ENCODE measurements at places on chromosomes 7 and 10. TPM values are rescaled to one million over a fixed set of nuclear protein-coding genes. Genes with fewer than 3 reads are reported as not detected.
A peak's percentile ranks its signal among the peaks of the same experiment; 100 is the strongest.

GRCh38 chr7:151251689-151252560 is 3.4 kb upstream of the SMARCD3 start:
- H3K4me3 ChIP-seq: no peak overlapping the region
- peaks cover 30% of the 10 kb centered on the region for H3K4me1 ChIP-seq
- no peaks in the 10 kb centered on the region for H3K36me3 ChIP-seq
- H3K27ac ChIP-seq: no peak overlapping the region
- no peak for DNase-seq

DNA sequence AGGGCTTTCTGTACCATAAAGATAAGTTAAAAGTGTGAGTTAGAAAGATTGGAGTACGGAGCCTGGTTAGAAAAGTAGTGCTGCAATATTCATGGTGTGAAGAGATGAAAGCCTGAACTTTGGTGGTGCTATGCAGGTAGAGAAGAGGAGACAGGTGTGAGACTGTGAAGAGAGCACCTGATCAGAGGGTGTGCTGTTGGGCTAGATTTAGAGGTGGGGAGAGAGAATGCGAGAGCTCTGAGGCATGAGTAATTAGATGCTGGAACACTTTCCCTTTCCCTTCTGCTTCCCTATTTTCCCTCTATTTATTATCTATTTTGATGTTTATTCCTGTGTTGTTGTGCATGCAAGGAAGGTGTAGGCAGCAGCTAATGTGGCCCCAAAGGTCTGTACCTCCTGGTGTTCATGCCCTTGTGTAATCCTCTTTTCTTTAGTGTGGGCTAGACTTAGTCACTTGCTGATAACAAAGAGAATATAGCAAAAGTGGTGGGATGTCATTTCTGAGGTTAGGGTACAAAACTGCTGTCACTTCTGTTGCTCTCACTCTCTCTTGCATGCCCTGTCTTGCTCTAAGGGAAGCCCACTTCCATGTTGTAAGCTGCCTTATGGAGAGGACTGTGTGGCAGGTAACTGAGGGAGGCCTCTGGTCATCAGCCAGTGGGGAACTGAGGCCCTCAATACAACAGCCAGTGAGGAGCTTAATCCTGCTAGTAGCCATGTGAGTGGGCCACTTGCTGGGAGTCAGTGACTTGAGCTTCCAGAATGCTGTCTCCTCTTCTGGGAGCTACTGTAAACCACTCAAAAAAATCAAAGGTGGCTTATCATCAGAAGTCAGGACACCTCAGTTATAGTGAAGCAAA is 2.6 kb upstream of the ATXN7L1 start:
- no peaks in the 10 kb centered on the region for H3K36me3 ChIP-seq
- H3K4me3 ChIP-seq: no peak overlapping the region

- H3K4me3 ChIP-seq: no peak overlapping the region
- H3K27me3 ChIP-seq: no peaks in the 10 kb centered on the region
- H3K4me1 ChIP-seq: peaks cover 13% of the 10 kb centered on the region
- DNase-seq: no peak
- no peak overlapping the region for H3K27ac ChIP-seq
- H3K36me3 ChIP-seq: no peaks in the 10 kb centered on the region
These were observed 83.5 kb downstream of the ZMYND11 start for GRCh38 chr10:218798-219197.

DNA sequence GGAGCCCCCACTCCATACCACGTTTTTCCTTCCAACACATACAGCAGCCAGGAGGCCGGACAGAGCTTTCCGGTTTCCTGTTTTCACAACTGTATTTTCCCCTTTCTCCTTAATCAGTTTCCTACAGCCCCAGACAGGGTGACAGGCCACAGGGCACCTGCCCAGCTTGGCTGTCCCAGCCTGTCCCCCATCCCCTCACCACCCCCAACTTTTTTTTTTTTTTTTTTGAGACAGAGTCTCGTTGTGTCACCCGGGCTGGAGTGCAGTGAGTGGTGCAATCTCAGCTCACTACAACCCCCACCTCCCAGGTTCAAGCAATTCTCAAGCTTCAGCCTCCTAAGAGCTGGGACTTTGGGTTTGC is 10.3 kb upstream of the HSPB1 start:
- H3K36me3 ChIP-seq: no peaks in the 10 kb centered on the region
- DNase-seq: no peak
- peaks cover 7% of the 10 kb centered on the region for H3K4me1 ChIP-seq
- no peaks in the 10 kb centered on the region for H3K27me3 ChIP-seq
- no peak overlapping the region for H3K4me3 ChIP-seq

Gene SLC13A4
- not detected for total RNA-seq

- no peak overlapping the region for H3K27ac ChIP-seq
- H3K4me1 ChIP-seq: peaks cover 18% of the 10 kb centered on the region
- H3K4me3 ChIP-seq: no peak overlapping the region
- no peaks in the 10 kb centered on the region for H3K27me3 ChIP-seq
These were observed 130.0 kb downstream of the PLXNA4 start for GRCh38 chr7:132446260-132446659.

GRCh38 chr10:28533186-28533564 is 257 bp downstream of the WAC start:
- H3K36me3 ChIP-seq: peaks cover 24% of the 10 kb centered on the region
- no peak for DNase-seq
- peak overlapping the region; percentile 82 for H3K4me3 ChIP-seq
- no peaks in the 10 kb centered on the region for H3K27me3 ChIP-seq

Gene EPHB6
- 48.4 TPM for total RNA-seq

- no peaks in the 10 kb centered on the region for H3K36me3 ChIP-seq
- no peak for DNase-seq
- no peak overlapping the region for H3K4me3 ChIP-seq
- H3K27ac ChIP-seq: no peak overlapping the region
- no peaks in the 10 kb centered on the region for H3K4me1 ChIP-seq
- no peaks in the 10 kb centered on the region for H3K27me3 ChIP-seq
These were observed 83.0 kb upstream of the SEC61G start for GRCh38 chr7:54841772-54842697.

Gene GJD4
- 0.20 TPM for total RNA-seq

DNA sequence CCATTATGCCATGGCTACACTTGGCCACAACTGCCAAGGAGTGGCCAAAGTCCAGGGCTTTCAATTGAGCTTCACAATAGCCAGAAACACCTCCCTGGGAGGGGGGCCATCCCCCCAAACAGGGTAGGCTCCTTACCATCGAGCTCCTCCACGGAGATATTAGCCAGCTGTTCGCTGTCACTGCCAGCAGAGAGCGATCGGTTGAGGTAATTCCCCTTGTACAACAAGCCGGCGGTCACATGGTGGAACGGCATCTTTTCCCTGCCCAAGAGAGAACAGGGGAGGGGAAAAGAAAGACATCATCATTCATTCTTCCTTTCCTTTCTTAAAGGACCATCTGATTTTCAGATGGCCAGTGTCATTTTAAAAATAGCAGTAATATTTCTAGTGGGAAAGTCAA is 133.6 kb downstream of the CALN1 start:
- no peaks in the 10 kb centered on the region for H3K27me3 ChIP-seq
- no peaks in the 10 kb centered on the region for H3K36me3 ChIP-seq
- no peak for DNase-seq
- no peak overlapping the region for H3K4me3 ChIP-seq
- H3K4me1 ChIP-seq: no peaks in the 10 kb centered on the region

GRCh38 chr7:143361552-143362130 is 872 bp downstream of the FAM131B start:
- H3K4me3 ChIP-seq: no peak overlapping the region
- DNase-seq: no peak
- H3K36me3 ChIP-seq: no peaks in the 10 kb centered on the region
- peaks cover 8% of the 10 kb centered on the region for H3K4me1 ChIP-seq

Gene SLC29A3
- 9.1 TPM for total RNA-seq

DNA sequence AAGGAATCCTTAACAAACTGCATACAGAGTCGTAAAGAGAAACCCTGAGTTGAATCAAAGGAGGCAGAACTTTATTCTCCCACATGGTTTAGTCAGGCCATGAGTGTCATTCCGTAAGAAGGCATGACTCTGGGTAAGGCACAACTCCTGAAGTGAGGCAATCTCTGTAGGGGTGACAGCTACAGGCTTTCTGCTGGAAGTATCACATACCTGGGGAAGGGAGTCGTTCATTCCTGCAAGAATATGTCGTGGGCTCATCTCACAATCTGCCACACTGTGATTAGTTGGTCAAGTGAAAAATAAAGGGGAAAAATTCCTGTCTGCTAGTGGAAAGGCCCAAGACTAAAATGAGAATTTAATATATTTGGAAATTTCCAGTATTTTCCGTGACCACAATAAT is 392.6 kb downstream of the POM121L12 start:
- no peak overlapping the region for H3K4me3 ChIP-seq
- no peaks in the 10 kb centered on the region for H3K36me3 ChIP-seq
- H3K27ac ChIP-seq: no peak overlapping the region
- no peaks in the 10 kb centered on the region for H3K4me1 ChIP-seq
- no peak for DNase-seq

DNA sequence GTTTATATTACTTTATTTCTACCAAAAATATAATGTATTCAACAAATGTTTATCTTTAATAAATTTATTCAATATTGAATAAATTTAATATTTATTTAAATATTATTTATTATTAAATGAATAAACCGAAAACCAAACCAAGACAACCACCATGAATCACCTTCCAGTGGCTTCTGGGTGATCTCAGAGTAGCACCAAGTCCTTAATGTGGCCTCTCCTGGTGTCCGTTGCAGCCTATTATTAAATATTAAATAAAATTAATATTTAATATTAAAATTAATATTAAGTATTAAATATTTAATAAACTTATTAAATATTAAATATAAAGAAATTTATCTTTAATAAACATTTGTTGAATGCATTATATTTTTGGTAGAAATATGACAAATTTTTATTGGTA is 143.3 kb upstream of the PLPP4 start:
- no peaks in the 10 kb centered on the region for H3K36me3 ChIP-seq
- no peak overlapping the region for H3K4me3 ChIP-seq
- DNase-seq: no peak
- H3K4me1 ChIP-seq: no peaks in the 10 kb centered on the region

DNA sequence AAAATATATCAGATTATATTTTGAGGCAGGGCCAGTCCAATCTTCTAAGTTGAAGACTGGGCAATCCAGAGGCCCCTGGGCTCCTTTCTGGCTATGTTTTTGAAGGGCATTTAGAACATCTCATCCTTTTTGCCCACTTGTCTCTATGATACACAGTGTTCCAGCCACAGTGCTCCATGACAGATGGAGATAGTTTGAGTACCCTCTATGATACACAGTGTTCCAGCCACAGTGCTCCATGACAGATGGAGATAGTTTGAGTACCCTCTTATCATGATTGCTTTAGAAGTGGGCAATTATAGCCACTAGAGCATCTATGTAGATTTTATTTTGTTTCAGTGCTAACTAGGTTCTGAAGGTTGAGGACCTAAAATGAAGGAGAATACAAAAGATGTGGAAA is 33.1 kb upstream of the A1CF start:
- H3K27ac ChIP-seq: no peak overlapping the region
- H3K4me1 ChIP-seq: no peaks in the 10 kb centered on the region
- peaks cover 4% of the 10 kb centered on the region for H3K27me3 ChIP-seq
- no peak overlapping the region for H3K4me3 ChIP-seq
- H3K36me3 ChIP-seq: no peaks in the 10 kb centered on the region

DNA sequence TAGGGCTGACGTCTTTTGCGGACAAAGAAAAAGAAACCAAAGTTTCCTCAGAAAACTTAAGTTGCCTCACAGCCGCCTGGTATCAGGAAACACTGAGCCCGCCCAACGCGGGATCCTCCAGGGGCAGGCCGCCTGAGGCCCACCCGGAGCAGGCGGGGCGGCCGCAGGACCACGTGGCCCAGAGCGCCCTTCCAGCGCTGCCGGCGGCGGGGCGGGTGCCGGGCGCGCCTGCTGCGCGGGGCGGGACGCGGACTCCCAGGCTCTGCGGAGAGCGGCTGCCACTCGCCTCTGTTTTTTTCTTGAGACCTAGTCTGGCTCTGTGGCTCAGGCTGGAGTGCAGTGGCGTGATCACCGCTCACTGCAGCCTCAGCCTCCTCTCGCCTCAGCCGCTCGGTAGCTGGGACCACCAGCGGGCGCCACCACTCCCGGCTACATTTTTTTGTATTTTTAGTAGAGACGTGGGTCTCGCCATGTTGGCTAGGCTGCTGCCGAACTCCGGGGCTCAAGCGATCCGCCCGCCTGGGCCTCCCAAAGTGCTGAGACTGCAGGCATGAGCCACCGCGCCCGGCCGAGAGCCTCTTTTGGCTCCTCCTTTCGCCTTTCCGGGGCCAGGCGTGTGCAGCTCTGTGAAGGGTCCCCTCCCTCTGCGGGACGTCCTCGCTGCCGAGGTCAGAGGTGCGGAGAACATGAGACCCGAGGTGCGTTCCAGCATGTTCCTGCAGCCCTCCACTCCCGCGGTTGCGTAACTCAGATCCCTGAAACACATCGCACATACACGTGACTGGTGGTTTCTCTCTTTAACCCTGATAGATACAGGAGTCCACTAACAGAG is 11.6 kb upstream of the HNRNPF start:
- H3K36me3 ChIP-seq: no peaks in the 10 kb centered on the region
- peak overlapping the region; percentile 82 for H3K27ac ChIP-seq
- DNase-seq: peak; percentile 84
- peak overlapping the region; percentile 88 for H3K4me3 ChIP-seq

Gene WAC
- 174 TPM for total RNA-seq

DNA sequence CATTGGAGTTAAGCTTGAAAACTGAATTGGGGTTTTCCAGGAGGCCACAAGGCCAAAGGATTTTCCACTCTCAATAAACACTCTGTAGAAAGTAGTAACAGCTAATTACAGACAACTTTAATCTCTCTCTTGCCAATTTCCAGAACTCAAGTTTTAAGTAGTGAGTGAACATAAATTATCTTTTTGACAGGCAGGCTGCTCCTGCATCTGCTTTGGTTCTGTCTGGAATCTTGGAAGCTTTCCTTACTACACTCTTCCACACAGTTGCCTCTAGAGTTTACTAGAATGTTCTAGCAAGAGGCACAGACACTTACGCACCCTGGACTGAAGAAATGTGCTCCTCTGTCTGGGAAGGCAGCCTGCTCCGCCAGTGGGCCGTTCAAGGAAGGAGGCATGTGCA is 90.5 kb upstream of the WAC start:
- no peaks in the 10 kb centered on the region for H3K4me1 ChIP-seq
- no peaks in the 10 kb centered on the region for H3K27me3 ChIP-seq
- no peaks in the 10 kb centered on the region for H3K36me3 ChIP-seq
- no peak overlapping the region for H3K4me3 ChIP-seq

DNA sequence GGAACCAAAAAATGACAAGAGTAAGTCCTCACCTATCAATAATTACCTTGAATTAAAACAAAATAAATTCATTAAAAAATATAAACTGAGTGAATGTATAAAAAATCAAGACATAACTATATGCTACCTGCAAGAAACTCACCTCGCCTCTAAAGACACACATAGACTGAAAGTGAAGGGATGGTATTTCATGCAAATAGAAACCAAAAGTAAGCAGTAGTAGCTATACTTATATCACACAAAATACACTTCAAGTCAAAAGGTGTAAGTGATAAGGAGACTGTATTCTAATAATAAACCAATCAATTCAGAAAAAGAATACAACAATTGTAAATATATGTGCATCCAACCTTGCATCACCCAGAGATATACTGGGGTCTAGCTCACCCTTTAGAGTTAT is 332.6 kb downstream of the SH2D4B start:
- H3K36me3 ChIP-seq: no peaks in the 10 kb centered on the region
- no peaks in the 10 kb centered on the region for H3K4me1 ChIP-seq
- H3K4me3 ChIP-seq: no peak overlapping the region
- no peak overlapping the region for H3K27ac ChIP-seq
- H3K27me3 ChIP-seq: no peaks in the 10 kb centered on the region
- DNase-seq: no peak
